ENCODE measurements at places on chromosomes 5 and 9.

DNA sequence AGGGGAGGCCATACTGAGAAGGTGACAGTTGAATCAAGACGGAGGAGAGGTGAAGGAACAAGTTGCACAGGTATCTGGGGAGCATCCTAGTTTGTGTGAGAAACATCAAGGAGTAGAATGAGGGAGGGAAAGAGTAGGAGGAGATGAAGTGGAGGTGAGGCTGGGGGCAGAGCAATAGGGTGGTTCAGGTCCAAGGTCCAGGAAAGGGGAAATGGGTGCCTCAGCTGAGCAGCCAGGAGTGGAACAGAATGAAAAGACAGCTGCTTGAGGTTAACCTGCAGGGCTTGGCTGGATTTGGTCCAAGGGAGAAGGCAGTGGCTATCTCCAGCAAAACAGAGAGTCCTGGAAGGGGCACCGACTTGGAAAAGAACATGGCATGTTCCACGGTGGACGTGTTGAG lies 5.3 kb downstream of the SLC1A1 start:
- DNase-seq, result no peak

DNA sequence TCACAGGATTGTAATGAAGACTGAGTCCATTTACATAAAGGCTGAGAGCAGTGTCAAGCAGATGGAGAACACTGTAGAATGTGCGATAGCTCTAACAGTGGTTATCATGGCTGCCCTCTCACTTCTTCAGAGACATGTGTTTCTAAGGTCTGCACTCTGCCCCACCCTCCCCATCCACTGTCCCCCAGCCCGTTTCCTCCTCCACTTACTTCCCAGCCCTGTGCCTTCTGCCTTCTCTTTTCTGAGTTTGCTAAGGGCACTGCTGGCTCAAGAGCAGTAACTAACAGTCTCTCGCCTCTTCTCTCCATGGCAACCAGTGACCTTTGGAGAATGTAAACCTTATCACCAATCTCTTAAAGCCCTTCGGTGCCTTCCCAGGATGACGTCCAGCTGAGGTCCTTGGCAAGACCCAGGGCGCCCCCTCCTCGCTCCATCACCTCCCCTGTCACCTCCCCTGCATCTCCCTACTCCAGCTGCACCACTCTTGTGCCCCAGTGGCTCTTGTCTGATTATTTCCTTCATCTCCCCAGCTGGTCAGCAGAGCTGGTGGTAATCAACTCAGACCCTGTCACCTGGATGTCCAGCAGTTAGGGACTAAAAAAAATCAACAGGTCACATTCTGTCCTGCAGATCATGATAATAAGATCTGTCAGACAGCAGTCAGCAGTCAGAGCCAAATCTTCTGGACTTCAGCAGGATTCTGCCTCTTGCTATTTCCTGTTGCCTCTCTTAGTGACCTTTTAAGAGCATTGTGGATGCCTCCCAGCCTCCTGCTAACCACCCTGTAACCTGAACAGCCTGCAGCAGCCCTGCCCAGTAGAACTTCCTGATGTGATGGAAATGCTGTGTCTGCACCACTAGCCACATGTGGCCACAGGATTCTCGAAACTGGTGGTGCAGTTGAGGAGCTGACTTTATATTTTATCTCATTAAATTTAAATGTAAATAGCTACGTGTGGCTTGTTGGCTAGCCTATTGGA lies 9.0 kb downstream of the FXN start:
- no peak for DNase-seq

DNA sequence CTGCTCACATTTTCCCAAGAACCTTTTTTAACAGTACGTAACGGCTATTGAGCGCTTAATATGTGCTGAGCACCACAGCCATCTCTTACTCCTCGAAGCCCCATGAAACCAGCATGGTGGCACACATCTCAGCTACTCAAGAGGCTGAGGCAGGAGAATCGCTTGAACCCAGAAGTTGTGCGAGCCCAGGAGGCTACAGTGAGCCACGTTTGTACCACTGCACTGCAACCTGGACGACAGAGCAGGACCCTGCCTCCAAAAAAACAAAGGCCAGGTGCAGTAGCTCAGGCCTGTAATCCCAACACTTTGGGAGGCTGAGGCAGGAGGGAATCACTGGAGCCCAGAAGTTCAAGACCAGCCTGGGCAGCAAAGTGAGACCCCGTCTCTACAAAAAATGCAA lies 28.2 kb downstream of the AQP7 start:
- DNase-seq, result no peak

DNA sequence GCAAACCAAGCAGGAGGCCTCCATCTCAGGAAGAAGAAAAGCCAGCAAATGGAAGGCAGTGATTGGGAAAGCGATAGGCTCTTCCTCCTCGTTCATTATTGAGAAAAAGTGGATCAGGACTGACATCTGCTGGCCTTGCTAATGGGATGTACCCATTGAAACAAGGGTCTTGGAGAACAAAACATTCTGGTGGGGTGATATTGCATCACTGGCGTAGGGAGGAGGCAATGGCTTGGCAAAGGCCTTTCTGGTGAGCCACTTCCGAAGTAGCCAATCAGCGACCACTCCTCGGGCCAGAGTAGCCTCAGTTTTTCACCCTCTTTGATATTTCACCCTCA lies 86.7 kb upstream of the NFIB start:
- no peak for DNase-seq

Data from activated naive CD4-positive, alpha-beta T cell treated with Interleukin-2 at 50 U/mL for 16 hours (primary cell).